ENCODE measurements at places on chromosomes 11 and 22.
A peak's percentile ranks its signal among the peaks of the same experiment; 100 is the strongest.

GRCh38 chr22:20232781-20233180, 35.3 kb downstream of the RTN4R start:
- DNase-seq: no peak

DNA sequence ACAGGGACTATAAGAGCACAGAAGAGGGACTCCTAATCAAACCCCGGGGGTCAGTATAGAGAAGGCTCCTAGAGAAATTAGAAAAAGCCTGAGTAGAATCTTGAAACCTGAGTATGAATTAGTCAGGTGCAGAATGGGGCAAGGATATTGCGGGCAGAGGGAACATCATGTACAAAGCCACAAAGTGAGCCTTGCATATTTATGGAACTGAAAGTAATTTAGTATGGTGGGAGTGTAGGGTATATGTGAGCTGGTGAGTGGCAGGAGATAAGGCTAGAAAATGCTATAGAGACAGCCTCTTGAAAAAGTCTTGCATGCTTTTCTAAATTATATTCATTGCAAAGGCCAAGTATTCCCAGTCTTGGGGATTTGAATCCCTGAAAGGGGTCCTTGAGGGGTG, 93.7 kb downstream of the STIM1 start:
- DNase-seq: peak; percentile 39

- DNase-seq: no peak
These were observed 626 bp upstream of the F2 start for GRCh38 chr11:46718155-46719019.

DNA sequence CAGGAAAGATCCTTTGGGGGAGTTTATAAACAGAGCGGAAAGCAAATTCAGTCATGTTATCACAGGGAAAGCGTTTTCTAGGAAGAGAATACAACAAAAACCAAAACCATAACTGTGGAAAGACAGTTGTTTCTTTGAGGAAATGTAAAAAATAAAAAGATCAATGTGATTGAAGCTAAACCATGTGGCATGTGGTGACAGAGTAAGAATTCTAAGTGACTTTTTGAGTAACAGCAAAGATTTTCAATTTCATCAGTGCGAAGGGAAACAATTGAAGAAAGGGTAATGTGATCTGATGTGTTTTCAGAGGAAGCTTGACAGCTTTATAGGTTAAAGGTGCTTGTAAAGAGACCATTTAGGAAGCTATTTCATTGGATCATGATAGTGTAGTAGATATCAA, 575.9 kb upstream of the CHORDC1 start:
- DNase-seq: no peak

DNA sequence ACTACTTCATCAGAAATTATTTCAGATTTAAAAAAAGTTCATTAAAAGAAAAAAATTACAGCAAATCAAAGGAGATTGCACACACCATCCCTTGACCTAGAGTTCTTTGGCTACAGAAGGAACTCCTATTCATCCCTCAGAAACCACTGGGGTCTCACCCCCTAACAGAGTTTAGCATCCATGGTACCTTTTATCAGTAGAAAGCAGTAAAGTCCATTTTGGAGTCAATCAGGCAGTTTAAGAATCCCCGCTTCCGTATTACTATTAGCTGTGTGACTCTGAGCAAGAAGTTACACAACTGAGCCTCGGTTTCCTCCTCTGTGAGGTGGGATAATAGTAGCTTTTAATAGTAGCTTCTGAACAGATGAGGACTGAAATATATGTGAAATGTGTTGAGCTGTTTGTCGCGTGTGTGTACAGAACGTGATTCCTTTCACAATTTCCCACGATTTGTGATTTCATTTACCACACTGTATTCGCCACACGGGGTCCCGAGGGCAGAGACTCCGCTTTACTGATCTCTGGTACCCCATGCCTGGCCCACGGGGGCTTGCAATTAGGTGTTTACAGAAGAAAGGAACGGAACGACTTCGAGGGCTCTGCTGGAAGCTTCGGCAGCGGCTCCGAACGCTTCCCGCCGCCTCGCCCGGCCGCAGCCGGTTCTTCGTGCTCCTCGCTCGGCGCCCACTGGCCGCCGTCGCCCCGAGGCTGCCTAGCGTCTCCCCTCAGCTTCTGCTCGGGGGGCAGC, 72.5 kb upstream of the ZBED5 start:
- peak; percentile 61 for DNase-seq

- no peak for DNase-seq
These were observed 911 bp downstream of the PANX2 start for GRCh38 chr22:50171319-50171964.

DNA sequence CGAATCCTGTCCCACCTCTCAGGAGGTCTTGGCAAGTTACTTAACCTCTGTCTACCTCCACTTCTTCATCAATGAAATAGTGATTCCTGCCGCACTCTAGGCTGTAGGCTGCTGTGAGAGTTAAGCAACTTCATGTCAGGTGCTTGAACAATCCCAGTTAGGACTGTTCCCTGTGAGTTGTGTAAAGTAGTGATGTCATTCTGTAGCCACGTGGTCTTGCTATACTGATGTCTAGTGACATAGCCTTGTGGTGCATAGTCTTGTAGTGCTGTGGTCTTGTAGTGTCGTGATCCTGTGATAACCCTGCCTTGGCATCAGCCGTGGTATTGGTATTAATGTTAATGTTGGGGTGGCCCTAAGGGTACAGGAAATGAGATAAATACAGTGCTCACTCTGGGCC, 30.3 kb upstream of the PRR5 start:
- DNase-seq: peak; percentile 92

DNA sequence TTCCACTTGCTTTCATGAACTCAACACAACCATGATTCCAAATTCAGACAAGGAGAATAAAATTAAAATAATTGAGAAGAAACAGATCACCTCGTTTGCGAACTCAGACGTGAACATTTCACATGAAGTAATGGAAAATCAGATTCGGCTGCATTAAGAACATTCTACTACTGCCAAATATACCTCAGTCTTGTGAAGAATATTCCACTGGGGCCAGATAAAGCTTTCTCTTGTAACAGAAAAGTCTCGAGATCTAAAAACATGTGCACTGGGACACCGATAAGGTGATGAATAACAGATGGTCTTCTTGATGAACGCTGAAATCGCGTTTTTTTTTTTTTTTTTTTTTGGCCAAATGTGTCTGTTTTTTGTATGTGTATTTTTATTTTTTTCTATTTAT, 761.1 kb downstream of the BRD1 start:
- DNase-seq: no peak

DNA sequence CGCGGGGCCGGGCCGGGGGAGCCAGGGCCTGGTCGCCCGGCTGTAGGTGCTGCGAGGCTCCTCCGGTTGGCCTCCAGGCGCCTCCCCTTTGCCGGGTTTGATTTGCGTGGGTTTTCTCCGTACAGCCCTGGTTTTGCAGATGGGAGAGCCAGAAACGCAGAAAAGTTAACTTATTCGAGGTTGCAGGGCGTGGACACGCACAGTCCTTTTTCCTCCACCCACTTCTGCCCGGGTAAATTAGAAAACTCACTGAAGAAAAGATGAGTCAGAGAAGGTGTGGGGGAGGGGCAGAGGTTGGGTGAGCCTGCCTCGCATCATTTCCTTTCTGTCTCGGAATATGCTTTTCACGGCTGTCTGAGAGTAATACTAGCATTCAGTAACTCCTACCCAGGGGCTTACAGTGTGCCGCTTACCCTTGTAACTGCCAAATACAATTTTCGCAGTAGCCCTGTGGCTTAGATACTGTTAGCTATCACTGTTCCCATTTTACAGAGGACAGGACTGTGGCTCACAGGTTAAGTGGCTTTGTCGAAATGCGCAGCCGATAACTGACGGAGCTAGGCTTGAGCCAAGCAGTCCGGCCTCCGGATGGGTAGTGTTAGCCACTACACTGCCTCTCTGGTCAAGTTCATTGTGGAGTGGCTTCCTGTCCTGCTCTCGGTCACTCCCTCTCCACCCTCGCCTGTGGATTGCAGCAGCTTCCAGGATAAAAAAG, 812 bp downstream of the FADD start:
- DNase-seq: peak; percentile 78

- DNase-seq: no peak
These were observed 71.0 kb downstream of the MYEOV start for GRCh38 chr11:69364921-69365320.

DNA sequence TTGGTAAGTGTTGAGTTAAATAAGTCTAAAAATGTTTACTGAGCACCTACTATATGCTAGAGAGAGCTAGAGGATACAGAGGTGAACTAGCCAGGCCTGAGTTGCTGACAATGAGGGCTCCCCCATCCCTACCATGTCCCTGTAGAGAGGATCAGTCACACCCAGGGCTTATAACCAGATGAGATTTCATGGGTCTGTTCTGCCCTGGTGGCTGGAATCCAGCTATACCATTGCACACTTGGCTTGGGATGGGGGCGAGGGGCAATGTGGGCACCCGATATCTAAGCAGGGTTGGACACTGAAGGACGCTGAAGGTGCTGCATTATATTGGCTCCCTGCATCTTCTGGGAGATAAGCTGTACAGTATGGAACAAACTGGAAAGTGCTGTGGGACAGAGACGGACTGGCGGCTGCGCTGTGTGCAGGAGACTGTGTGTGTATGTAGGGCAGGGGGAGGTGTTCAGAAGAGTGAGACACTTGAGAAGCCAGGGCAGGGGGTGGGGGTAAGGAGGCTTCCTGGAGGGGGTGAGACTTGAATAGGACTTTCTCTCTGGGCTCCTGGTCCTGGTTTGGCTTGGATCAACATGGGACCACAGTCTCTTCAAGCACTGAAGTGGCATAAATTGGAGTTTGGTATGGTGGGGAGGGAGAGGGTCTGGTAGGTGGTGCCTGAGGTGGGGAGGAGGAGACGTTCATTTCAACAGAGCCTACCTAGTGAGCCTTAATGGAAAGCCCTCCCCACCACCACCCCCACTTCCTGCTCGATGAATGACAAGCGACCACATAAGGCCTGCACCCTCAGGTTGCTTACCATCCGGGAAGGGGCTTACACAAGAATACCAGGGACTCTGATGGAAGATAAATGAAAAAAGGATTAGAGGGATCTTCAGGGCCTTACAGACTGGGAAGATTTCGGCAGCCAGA, 1.8 kb downstream of the CD82 start:
- no peak for DNase-seq

DNA sequence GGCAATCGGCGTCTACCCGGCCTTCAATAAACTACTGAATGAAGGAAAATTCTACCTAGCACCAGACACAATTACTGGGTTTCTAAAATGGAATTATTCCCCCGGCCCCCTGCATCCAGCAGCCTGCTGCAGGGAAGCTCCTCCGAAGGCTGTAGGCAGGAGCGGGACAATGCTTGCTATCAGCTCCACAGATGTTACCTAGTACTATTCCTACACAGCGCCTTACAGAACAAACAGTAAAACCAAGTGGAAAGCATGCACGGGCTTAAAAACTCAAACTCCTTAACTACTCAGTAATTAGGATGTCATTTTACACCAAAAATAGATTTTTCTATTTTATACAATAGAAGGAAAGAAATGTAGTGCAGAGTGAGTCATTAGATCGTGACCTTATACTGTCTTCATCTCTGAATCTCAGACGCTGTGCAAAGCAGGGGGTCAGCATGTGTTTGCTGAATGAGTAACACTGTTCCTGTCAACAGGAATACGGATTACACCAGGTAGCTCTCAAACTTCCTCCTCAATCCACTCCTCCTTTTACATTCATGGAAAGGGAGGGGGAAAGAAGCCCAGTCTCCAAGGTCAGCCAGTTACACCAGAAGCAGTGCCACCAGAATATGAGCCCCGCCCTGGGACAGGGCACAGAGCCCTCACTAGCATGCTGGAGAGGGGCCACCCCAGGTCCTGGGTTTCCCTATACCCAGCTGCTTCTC, 74.9 kb downstream of the PACSIN2 start:
- no peak for DNase-seq

GRCh38 chr11:88590361-88590760, 252.8 kb upstream of the CTSC start:
- DNase-seq: no peak

DNA sequence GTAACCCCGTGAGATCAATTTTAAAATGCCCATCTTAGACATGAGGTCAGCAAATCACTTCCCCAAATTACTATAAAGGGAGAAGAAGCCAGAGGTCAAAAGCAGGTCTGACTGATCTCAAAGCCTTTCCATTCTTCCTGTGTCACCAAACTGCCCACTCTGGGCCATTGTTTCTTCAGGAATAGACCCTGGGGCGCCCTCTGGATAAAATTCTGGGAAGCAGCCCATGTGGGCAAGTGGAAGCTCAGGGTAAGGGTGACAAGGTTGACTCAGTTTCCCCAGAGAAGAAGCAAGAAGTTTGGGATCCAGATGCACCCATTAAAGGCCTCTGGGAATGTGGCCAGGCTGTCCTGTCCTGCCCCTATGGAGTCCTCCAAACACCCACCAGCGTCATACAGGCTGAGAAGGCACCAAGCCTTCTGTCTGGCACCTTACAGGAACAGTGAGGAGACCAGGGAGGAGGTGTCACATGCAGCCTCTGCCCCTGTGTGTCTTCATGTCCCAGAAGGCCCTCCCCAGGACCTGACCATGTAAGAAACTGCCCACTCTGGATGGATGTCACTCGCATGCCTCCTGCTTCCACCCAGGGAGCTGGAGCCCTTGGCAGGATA, 50.1 kb downstream of the CHST1 start:
- no peak for DNase-seq

- no peak for DNase-seq
These were observed 2.8 kb downstream of the ARSA start for GRCh38 chr22:50625131-50625567.

- DNase-seq: peak; percentile 23
These were observed 77.4 kb upstream of the WNT7B start for GRCh38 chr22:46054091-46055073.

- peak; percentile 3 for DNase-seq
These were observed 34.5 kb upstream of the SEZ6L start for GRCh38 chr22:26134654-26135330.

GRCh38 chr11:76838678-76839068, 22.0 kb upstream of the ACER3 start:
- DNase-seq: no peak

DNA sequence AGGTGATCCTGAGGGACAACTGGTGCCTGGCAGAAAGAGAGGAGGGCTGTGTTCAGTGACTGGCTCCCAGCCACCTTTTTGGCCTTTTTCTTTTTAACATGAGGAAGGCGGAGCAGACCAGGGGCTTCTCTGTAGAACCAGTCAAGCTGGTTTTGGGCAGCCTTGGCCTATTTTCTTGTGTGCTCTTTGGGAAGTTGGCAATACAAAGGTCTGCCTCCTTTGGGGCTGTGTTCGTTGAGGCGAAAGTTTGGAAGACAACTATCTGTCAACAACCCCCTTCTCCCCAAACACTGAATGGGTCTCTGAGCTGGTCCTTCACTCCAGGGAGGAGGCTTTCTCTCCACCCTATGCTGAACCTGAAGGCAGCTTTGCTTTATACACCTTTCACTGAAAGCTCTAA, 8.5 kb downstream of the MARK2 start:
- no peak for DNase-seq

GRCh38 chr22:45717789-45718188, 46.2 kb downstream of the ATXN10 start:
- no peak for DNase-seq

- DNase-seq: peak; percentile 79
These were observed 18.8 kb upstream of the GRK3 start for GRCh38 chr22:25545672-25546071.
